ENCODE measurements at places on chromosomes 1 and 21. TPM values are rescaled to one million over a fixed set of nuclear protein-coding genes. Genes with fewer than 3 reads are reported as not detected.

The APOBEC4 gene
- polyA plus RNA-seq: not detected

The EIF3I gene
- polyA plus RNA-seq: 149 TPM

The OR2T29 gene
- not detected for polyA plus RNA-seq

The TMEM50A gene
- polyA plus RNA-seq: 54.2 TPM

The DMRTA2 gene
- 0.32 TPM for polyA plus RNA-seq

The RPF1 gene
- 34.0 TPM for polyA plus RNA-seq

The HHAT gene
- 4.6 TPM for polyA plus RNA-seq

The RGS7 gene
- not detected for polyA plus RNA-seq

The KCNN3 gene
- polyA plus RNA-seq: 11.8 TPM

The TGFB2 gene
- 54.3 TPM for polyA plus RNA-seq

The RPE65 gene
- polyA plus RNA-seq: not detected

The GJB4 gene
- not detected for polyA plus RNA-seq

The PIK3R3 gene
- polyA plus RNA-seq: 12.8 TPM

The CELA2A gene
- polyA plus RNA-seq: 0.84 TPM

The SLC1A7 gene
- 0.41 TPM for polyA plus RNA-seq

The ASCL5 gene
- 0.70 TPM for polyA plus RNA-seq

The SYPL2 gene
- 289 TPM for polyA plus RNA-seq

The VCAM1 gene
- polyA plus RNA-seq: 14.8 TPM

The AMPD1 gene
- 142 TPM for polyA plus RNA-seq

The HCN3 gene
- polyA plus RNA-seq: 4.0 TPM

The BTBD8 gene
- polyA plus RNA-seq: 4.4 TPM

The CYP4X1 gene
- polyA plus RNA-seq: 4.1 TPM

The TMEM69 gene
- 30.4 TPM for polyA plus RNA-seq

The HAX1 gene
- polyA plus RNA-seq: 67.5 TPM

The FCRL2 gene
- not detected for polyA plus RNA-seq

The BARHL2 gene
- polyA plus RNA-seq: not detected

The IPP gene
- 18.8 TPM for polyA plus RNA-seq

The MTR gene
- 17.5 TPM for polyA plus RNA-seq

The BLACAT1 gene
- not detected for polyA plus RNA-seq

The TNFRSF25 gene
- 14.7 TPM for polyA plus RNA-seq

The VWA5B1 gene
- 0.15 TPM for polyA plus RNA-seq

The KIRREL1 gene
- polyA plus RNA-seq: 28.7 TPM

The CC2D1B gene
- 21.3 TPM for polyA plus RNA-seq

The BRINP3 gene
- polyA plus RNA-seq: 4.6 TPM

The HSD3B1 gene
- not detected for polyA plus RNA-seq

The RHBG gene
- 0.22 TPM for polyA plus RNA-seq

The NID1 gene
- 239 TPM for polyA plus RNA-seq

The SIM2 gene
- 19.9 TPM for polyA plus RNA-seq

The TSEN15 gene
- 32.7 TPM for polyA plus RNA-seq

The PADI2 gene
- 147 TPM for polyA plus RNA-seq

The SMAP2 gene
- polyA plus RNA-seq: 16.3 TPM

The USH2A gene
- polyA plus RNA-seq: 0.05 TPM

The INKA2 gene
- 59.2 TPM for polyA plus RNA-seq

The KCNJ15 gene
- 0.23 TPM for polyA plus RNA-seq

The MROH9 gene
- 0.09 TPM for polyA plus RNA-seq

The AGMAT gene
- polyA plus RNA-seq: 3.4 TPM

The ETV3L gene
- polyA plus RNA-seq: not detected
